PC-9 (cell line): ENCODE measurements at places on chromosomes 1 and 21. TPM values are rescaled to one million over a fixed set of nuclear protein-coding genes. Genes with fewer than 3 reads are reported as not detected.

GRCh38 chr1:245773344-245773743, 618.6 kb downstream of the KIF26B start:
- H3K27me3 ChIP-seq, result no peaks in the 10 kb centered on the region
- no peak overlapping the region for H3K27ac ChIP-seq
- no peaks in the 10 kb centered on the region for H3K4me1 ChIP-seq
- no peak overlapping the region for H3K4me3 ChIP-seq

GRCh38 chr1:230753586-230754251, 6.5 kb downstream of the CAPN9 start:
- peaks cover 39% of the 10 kb centered on the region for H3K4me1 ChIP-seq
- no peak for DNase-seq
- H3K27ac ChIP-seq, result no peak overlapping the region
- H3K27me3 ChIP-seq, result no peaks in the 10 kb centered on the region
- H3K4me3 ChIP-seq, result no peak overlapping the region
- no peaks in the 10 kb centered on the region for H3K36me3 ChIP-seq

GRCh38 chr1:206809504-206810084, 37.3 kb upstream of the IL10 start:
- H3K27me3 ChIP-seq, result 0 out of 2 replicates have a peak, but pooled peaks cover 5% of the 10 kb centered on the region
- no peaks in the 10 kb centered on the region for H3K4me1 ChIP-seq
- DNase-seq, result no peak

Gene TCHH
- 0.04 TPM in 1 of 2 replicates, not detected in the other for total RNA-seq

DNA sequence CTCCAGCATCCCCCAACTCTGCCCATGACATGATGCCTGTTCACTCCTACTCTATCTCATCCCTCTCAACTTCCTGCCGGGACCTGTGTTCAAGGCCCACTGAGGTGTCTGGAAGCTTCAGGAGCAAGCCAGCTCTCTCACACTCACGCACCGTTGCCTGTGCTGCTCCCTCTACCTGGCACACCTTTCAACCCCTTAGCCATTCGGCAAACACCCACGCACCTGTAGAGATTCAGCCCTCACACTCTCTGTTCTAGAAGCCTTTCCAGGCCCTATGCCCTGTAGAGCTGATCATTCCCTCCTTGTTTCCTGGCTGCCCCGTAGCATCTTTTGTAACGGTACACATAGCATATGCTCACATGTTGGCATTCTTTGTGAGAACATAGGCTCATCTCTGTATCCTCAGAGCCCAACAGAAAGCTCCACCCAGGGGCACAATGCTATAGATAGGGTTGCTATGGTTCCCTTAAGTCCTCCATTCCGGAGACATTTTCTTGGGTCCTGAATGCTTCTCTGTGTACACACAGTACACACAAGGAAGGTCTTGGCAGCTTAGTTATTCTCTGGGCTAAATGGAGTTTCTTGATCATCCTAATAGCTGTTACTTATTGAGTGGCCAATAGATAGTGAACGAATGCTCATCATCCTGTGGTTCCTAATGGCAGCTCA, 1.3 kb downstream of the C8B start:
- H3K4me1 ChIP-seq, result no peaks in the 10 kb centered on the region
- no peak for DNase-seq
- no peaks in the 10 kb centered on the region for H3K36me3 ChIP-seq
- H3K27ac ChIP-seq, result no peak overlapping the region
- no peak overlapping the region for H3K4me3 ChIP-seq
